ENCODE measurements at places on chromosomes 1 and 21. TPM values are rescaled to one million over a fixed set of nuclear protein-coding genes. Genes with fewer than 3 reads are reported as not detected.

DNA sequence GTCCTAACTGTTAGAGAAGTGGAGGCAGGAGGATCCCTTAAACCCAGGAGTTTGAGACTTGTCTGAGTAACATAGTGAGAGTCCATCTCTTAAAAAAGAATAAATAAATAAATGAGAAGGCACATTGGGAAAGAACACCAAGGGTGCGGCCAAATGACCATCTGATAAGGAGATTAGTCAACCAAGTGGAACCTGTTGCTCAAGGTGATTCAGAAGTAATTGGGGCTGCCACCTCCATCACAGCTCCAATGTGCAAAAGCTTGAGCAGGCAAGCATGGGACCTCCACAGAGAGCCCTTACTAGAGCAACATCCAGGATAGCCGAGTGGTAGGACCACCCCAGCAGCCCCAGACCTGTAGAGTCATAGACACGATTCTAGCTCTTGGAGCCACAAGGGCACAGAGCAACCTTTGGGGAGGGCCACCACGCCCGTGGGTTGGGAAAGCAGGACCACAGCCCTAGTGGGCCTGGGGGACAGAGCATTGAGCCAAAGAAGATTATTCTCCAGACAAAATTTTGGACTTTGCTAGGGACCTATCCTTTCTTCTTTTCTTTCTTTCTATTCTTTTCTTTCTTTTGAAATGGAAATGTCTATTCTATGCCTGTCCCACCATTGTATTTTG, 40.9 kb downstream of the KCNK1 start:
- DNase-seq: no peak

GRCh38 chr1:245493029-245493428, 338.2 kb downstream of the KIF26B start:
- no peak for DNase-seq

- DNase-seq: no peak
Observed at GRCh38 chr1:214568328-214568727, 16.9 kb upstream of the PTPN14 start.

GRCh38 chr1:149888999-149889289, 10.4 kb upstream of the BOLA1 start:
- no peak for DNase-seq

GRCh38 chr1:45037456-45037855, 25.4 kb downstream of the UROD start:
- no peak for DNase-seq

Gene LRRC8B
- total RNA-seq: 27.3 TPM

DNA sequence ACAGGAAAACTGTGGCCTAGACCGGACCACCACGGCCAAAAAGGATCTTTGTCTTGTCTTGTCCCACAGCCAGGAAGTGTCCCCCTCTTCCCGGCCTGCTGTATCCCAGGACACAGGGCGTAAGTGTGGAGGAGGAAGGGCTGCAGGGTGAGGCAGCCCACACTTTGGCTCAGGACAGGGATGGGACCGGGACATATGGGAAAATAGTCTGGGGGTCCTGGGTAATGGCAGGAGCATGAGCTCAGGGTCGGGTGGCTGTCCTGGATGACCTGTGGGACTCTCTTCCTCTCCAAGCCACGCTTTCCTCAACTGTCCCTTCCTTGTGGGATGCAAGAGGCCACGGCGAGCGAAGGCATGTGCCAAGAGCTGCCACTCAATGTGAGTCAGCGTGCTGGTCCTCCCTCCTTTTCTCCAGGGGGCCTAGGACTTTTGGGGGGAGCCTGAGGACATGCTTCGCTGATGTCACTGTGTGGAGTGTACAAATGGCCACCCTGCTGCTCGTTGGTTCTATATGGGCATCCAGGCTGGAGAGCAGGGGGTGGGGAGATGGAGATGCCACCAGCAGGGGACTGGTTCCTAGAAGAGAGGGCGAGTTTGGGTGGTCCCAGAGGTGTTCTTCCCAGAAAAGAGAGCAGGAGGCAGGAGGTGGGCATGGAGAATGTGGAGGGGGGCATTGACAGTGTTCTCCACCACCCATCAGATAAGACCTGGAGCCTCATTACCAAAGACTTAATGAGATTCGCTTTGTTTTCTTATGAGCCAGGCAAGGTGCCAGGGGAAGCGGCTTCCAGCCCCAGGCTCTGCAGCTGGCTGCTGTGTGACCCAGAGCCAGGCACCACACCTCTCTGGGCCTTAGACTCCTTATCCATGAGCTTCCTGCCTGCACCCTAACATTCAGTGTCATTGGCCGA, 11.5 kb upstream of the PADI1 start:
- DNase-seq: no peak

- no peak for DNase-seq
Observed at GRCh38 chr1:232334811-232335210, 295.1 kb downstream of the SIPA1L2 start.

GRCh38 chr1:222555992-222556615, 8.2 kb upstream of the HHIPL2 start:
- no peak for DNase-seq

DNA sequence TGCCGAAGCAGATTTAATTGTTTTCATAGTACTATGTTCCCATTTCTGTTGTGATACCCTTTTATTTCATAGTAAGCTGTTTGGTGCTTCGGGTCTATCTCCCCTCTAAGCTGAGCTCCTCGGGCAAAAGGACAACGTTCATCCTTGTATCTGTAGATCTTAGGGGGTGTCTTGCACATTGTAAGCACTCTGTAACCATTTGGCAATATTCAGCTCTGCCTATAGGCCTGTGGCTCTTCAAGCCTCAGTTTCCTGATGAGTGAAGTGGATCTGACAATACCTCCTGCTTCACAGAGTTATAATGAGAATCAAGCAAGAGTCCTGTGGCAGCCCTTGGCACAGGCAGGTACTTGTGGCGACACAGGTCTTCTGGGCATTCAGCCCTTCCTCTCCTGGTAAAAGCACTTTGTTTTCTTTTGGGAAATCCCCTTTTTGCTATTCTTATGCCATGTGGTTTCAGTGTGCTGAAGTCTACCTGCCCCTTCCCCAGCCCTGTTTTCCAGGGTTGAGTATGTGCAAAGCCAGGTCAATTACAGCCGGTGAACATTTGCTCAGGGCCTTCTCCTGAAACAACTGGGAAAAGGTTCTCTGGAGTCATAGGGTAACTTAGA, 8.5 kb upstream of the EXO1 start:
- no peak for DNase-seq

- DNase-seq: peak; percentile 93
Observed at GRCh38 chr1:154972517-154973343, 1.8 kb upstream of the CKS1B start.

GRCh38 chr1:1510912-1511532, 940 bp upstream of the ATAD3A start:
- no peak for DNase-seq

Gene ABCD3
- total RNA-seq: 40.5 TPM

DNA sequence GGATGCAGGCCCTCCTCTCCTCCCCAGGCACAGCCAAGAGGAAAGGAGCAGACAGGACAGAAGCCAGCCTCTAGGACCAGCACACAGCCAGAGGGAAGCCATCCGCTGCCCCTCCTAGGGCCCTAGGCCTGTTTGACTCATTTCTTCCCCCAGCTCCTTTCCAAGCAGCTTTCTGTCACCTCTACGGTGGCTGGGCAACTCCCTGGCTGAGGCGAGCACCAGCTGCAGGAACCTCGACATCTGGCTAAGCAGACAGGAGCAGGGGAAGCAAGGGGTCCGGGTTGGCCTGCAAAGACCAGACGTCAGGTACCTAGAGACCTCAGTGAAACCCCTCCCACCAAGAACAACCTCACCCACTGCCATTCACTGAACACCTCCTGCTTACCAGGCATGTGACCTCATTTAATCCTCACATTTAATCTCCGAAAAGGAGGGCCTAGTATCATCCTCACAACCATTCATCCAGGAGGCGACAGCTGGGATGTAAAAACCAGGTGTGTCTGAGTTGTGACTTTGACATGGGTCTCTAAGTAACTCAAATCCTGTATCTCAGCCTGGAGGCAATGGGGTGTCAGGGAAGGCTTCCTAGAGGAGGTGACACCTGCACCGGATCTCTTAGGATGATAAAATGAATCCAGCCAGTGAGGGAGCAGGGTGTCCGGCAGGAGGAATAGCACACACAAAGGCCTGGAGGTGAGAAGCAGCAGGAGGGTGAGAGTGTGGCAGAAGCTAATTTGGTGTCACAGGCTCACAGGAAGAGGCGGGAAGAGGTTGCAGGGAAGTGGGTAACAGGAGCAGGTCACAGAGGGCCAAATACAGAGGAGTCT, 5.9 kb downstream of the LRP8 start:
- DNase-seq: no peak

Gene RNF115
- total RNA-seq: 14.5 TPM

Gene TRABD2B
- total RNA-seq: not detected

GRCh38 chr1:17575797-17576518, 36.5 kb downstream of the ARHGEF10L start:
- no peak for DNase-seq

DNA sequence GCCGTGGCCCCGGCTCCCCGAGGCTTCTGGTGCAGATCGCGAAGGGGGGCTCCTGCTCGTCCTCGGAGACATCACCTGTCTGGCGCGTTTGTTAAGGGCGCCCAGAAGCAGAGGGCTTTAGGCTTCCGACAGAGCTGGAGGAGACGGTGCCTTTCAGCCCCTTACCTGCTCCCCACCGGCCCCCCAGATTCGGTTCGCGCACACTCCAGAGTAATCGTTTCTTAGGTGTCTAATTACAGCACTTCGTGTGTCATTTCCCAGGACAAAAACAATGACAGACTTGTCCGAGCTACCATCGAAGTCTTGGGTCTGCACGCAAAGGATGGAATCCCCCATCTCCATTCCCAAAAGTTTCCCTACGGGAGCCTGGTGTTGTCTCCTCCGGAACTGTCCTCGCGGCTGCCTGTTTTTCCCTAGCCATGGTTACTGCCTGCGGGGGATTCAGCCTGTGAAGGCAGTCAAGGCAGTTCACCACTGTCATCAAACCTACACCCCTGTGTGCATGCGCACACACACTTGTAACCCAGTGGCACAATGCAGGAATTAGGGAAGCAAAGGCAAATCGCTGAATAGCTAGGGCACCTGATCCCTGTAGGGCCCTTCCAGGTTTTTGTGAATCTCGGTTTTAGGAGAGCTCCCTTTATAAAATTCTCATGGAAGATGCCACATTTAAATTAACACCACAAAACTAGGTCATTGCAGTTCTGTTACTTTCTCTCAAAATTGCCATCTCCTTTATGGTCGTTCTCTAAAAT, 738 bp upstream of the CDC42BPA start:
- no peak for DNase-seq

Gene SELP
- total RNA-seq: not detected

Gene ITGB3BP
- 31.9 TPM for total RNA-seq
